CD4-positive, alpha-beta T cell (primary cell): ENCODE measurements at places on chromosomes 11 and 22.

GRCh38 chr11:62671236-62671607, 251 bp upstream of the UQCC3 start:
- DNase-seq = no peak

DNA sequence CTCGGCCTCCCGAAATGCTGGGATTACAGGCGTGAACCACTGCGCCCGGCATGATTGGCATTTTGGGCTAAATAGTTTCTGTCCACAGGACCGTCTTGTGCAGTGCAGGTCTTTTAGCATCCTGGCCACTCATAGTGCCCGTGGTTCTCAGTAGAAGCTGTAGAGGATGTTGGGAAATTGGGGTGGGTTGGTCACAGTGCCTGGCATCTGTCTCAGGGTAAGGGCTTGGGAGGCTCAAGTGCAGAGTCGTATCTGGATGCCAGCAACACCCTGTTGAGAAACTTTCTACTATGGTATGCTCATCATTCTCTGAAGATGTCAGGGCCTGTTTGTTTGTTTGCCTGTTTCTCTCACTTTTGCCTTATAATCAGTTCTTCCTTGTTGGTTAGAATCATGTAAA, 21.9 kb downstream of the UBE2L3 start:
- DNase-seq = no peak

DNA sequence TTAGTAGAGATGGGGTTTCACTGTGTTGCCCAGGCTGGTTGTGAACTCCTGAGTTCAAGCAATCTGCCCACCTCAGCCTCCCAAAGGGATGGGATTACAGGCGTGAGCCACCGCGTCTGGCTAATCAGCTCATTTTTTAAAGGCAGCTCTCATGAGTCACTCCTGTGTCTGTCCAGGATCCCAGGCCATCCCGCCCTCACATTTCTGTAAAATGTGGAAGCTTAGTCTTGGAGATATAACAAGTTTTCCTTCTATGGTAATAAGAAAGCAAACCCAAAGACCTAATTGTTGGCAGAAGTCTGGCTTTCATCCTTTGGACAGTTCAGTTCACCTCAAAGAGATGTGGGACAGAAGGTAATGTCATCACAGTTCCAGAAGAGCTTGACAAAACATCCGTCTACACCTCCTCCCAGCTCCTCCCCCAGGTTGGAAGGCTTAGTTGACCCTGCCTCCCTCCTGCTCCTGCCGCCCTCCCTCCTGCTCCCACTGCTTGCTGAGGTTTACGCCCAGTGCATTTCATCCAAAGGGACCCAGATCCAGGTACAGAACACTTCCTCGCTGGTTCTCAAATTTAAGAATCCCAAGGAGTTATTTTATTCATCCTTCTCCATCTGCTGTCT, 6.4 kb downstream of the DRD2 start:
- no peak for DNase-seq

DNA sequence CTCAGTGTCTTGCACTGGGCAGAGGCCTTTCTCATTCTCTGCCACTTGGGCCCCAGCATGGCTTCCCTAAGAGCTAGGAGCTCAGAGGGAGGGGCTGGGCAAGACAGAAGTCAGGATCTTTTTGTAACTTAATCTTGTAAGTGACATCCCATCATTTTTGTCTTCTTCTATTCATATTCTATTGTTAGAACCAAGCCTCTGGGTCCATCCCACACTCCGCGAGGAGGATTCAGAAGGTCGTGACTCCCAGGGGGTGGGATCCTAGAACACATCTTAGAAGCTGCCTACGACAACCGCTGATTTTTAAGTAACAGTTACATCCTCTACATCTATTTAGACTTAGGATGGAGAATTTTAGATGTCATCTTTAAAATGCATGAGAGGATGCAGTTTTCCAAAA, 1.5 kb upstream of the IL17RA start:
- DNase-seq = no peak

DNA sequence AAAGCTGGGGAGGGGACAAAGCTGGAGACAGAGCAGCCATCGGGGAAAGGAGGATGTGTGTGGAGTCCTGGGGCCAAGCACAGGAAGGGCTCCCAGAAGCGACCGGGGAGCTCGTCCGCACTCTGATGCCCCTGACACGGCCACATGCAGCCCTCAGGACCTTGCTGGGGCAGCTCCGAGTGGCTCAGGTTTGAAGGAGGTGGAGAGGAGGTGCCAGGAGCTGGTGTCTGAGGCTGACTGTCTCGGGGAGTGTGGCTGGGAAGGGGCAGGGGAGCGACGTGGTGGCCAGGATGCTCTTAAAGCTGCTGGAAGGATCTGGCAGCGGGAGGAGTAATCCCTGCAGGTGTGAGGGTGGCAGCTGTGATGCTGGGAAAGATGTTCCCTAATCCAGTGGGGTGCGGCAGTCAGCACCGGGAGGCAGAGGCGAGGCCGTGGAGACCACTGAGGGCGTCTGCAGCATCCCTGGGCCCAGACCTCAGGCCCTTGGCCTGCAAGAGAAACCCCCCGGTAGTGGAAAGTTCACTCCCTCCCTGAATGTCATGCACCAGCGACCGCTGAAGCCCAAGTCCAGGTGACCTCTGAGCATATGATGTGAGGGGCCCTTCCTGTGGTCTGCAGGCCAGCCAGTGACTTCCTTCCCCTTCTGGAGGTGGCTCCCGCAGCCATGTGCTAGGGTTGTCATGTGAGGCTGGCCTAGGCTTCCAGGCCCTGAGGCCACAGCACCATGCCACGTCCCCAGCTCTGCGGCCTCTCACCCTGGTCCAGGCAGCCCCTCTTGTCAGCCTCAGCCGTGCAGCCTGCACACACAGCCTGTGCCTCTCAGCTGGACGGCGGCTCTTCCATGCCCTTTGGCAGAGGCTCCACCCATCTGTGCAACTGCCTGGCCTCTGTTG, 17.2 kb upstream of the CTSD start:
- DNase-seq = no peak

GRCh38 chr11:61577383-61578118, 3.3 kb downstream of the SYT7 start:
- DNase-seq = no peak

- no peak for DNase-seq
Measured at GRCh38 chr11:32213223-32213622, 122.3 kb downstream of the RCN1 start.

DNA sequence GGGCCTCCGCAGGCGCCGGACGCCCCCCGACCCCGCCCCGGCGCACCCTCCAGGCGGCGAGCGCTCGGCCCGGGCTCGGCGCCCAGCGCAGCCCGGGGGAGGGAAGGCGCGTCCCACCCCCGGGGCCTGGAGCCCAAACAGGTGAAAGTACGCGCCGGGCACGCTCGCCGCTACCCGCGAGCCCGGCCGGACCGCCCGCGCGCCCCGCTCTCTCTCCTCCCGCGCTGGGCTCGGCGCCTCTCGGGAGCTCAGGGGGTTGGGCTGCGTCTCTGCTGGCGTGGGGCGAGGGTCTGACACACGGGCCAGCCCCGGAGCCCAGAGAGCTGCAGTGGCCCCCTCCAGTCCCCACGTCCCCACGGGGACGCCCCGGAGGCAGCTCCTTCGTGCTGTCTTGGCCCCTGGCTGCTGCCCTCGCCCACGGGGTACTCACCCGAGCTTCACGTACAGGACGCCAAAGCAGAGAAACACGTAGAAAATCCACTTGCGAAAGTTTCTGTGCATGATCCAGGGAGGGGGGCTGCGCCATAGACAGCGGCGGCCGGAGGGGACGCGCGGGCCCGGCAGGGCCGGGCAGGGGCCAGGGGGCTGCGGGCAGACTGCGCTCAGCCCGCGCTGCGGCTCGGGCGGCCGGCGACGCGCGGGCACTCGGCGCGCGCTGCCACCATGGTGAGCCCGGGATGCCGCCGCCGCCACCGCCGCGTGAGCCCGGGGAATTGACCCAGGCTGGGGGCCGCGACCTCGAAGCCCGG, 534 bp downstream of the WNT7B start:
- DNase-seq = no peak
